IPS DF 19.7 (cell line): ENCODE measurements at places on chromosomes 5 and 9.

GRCh38 chr5:135535820-135536801, at the start of gene NEUROG1:
TSS of gene NEUROG1 (minus strand) at chr5:135535964. CDS start at chr5:135535690, 274 bp downstream.
- no peak for DNase-seq

DNA sequence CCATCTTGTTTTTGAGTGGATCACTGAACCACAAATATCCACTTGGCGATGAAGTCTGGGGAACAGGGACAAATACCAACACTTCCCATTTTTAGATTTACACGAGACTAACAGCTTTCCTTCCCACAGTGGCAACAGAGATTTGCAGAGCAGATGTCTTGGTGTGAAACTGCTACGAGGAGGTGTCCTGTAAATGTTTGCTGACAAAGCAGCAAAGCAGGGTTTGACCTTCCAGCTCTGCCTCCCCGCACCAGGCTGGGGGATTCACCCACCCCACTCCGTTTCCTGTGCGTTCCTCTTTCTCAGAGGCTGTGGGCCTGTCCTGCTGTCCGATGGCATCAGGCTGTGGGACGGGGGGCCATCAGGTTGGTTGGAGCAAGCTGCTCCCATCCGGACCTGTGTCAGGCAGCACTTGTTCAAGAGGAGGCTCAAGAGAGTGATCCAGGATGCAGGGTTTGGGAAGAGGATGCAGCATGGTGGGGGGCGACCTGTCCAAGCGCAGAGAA, 693 bp upstream of the RGS3 start:
- no peak for DNase-seq

- DNase-seq = no peak
These were observed 44.5 kb downstream of the TRIO start for GRCh38 chr5:14187660-14188059.

- DNase-seq = no peak
These were observed 107.0 kb upstream of the PCA3 start for GRCh38 chr9:76657265-76657664.

DNA sequence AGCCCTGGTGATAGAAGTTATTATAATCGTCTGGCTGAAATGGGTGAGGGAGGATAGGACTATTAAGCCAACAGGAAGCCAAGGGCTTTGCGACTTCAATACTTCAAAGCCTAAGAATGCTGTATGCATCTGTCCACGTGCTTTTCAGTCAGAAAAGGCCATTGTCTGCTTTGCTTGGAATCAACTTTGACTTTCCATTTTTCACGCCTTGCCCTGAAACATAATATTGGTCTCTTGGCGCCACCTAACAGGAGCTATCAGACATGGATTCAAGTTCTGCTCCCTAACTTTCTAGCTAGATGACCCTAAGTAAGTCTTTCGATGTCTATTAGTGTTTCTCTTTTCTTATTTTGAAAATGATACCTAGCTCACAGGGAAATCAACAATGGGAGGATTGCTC, 572.6 kb downstream of the TLR4 start:
- no peak for DNase-seq

DNA sequence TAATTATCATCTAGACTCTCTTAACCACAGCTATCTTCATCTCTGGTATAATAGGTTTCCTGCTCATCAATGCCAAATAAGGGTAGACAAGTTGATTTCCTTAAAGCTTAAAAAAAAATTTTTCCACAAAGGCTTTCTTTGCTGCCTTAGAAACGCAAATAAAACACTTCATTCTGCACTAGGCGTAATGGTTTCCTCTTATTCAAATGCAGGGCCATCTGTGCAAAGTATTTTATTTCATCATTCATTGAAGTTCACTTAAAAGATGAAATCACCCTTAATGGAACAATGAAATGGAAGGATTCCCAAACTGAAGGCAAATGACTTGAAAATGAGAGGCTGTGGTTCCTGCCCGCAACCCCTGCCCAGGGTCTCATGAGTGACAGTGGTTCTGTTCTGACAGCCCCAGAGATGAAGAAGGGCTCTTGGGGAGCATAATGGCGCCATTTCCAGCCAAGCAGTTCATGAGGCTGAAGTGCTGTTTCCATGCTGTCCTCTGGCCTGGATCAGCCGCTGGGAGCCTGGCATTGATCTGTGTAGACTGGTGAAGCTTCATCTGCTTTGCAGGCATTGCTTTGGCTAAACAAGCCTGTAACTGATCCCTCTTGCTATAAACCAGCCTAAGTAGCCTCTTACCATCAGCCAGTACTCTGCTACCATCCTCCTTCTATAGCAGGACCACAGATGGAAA, 276.9 kb upstream of the WWC1 start:
- DNase-seq = no peak

- no peak for DNase-seq
These were observed 483 bp downstream of the G3BP1 start for GRCh38 chr5:151772029-151772845.

- no peak for DNase-seq
These were observed 7.0 kb downstream of the NOTCH1 start for GRCh38 chr9:136538599-136539426.

DNA sequence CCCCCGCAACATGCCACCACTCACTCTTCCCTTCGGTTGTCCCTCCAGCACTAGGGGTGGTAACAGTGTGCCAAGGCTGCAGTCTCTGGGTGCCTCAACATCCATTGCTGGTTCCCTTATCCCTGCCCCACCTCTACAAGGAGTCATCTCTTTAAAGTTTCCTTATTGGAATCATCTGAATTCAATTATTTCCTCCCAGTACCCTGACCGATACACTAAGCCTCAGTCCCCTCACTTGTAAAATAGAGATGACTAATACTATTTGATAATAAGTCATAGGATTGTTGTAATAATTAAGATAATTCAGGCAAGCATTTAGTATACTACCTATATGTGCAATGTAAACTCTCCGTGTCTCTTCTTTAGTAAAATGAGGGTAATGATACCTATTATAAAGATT, 352.5 kb downstream of the ENC1 start:
- DNase-seq = no peak

GRCh38 chr9:70679845-70680244, 265.4 kb upstream of the KLF9 start:
- no peak for DNase-seq

DNA sequence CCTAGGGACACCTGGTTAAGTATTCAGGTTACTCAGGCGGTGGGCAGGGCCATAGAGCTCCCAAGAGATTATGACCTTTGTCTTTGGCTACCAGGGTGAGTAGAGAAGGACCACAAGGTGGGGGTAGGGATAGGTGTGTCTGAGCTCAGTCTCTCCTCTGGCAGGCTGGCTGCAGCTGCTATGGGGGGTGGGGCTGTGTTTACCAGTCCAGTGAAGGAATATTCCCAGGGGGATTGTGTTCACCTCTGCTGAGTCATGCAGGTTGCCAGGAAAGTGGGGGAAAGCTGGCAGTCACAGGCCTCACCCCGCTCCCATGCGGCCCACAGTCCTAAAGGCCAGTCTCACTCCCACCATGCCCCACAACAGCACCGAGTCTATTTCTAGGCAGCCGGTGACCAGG, 53.6 kb upstream of the POU5F2 start:
- no peak for DNase-seq

DNA sequence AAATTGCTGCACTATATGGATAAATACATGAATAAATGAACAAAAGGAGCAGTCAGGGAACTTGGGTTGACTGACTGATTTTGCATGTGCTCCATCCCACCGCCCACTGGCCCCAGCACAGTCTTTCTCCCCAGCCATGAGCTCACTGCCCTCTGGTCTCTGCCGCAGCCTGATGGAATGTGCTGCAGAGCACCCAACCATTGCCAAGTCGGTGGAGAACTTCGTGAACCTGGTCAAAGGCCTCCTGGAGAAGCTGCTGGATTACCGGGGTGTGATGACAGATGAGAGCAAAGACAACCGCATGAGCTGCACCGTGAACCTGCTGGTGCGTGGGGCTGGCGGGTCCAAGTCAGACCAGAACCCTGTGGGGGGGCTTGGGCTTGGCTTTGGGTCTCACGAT, 53.9 kb upstream of the INSYN2B start:
- no peak for DNase-seq

DNA sequence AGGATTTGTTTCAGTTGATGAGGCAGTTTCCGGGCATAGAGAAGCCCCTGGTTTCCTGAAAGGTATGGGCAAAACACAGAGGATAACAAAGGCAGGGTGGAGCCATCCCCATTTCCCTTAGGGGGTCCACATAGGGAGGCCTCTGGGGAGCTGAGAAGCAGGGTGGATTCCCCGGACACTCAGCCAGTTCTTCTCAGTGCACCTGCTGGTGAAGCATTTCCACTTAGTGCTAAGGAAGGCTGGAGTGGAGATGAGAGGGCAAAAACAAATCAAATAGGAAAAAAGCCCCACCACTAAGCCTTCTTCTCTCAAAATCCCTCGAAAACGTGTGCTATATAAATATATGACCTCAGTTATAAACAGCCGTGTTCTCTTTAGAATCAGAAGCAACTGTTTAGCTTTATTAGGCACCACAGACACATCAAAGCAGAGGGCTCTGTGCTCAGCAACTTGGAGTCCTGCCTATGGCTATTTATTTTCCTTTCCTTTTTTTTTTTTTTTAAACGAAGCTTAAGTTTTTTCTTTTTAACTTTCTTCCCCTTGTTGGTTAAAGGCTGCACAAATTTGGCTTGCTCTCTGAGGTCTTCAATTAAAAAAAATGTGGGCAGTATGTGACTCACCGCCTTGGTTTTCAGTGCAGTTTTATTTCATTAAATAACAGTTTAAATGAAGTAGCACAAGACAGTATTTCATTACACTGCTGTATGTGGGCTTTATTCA, 67.7 kb downstream of the PRDM6 start:
- no peak for DNase-seq

- DNase-seq = no peak
These were observed 7.8 kb upstream of the MSANTD3 start for GRCh38 chr9:100419166-100419565.

GRCh38 chr9:70135176-70135575, 91.5 kb downstream of the MAMDC2 start:
- no peak for DNase-seq

- no peak for DNase-seq
These were observed 35.6 kb downstream of the DAB2IP start for GRCh38 chr9:121686930-121687541.

DNA sequence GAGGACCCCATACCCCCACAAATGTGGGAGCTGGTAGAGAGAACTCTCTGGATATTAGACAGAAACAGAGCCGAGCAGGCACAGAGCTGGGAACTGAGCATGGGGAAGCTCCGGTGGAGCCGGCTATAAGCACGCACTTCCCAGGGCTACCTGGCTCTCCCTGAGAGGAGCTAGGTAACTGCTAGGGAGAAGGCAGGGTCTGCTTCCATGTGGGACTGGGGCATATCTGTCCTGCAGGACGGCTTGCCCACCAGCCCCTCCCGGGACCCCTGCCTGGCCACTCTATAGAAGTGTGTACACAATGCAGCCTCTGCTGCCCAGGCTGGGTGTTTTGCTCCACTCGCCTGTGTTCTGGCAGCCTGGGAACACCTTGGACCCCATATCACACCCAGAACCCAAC, 1537.0 kb upstream of the CDH9 start:
- DNase-seq = no peak

DNA sequence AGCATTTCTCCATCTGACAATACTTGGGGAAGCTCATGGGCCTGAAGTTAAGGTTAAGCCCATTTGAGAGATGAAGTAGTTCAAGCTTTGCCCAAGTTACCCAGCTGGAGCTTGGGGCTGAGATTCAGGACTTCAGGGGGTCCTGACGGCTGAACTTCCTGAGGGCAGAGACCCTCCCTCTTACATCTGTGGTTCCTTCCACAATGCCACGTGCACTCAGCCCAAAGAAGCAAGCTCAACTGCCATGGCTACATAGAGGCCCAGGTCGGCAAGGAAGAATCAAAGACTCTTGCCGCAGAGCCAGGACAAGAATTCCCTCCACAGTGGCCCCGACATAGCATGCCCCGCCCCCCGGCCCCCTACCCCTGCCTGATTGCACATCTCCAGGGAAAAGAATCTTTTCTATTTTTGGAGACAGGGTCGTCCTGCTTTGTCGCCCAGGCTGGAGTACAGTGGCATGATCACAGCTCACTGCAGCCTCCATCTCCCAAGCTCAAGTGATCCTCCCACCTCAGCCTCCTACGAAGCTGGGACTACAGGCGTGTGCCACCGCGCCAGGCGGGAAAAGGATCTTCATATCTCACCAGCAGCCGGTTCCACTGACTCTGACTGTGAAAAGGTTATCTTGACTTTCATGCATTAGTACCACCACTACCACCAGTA, 9.2 kb downstream of the PHF19 start:
- DNase-seq = no peak

- DNase-seq = no peak
These were observed 116.7 kb upstream of the HAPLN1 start for GRCh38 chr5:83837265-83837907.

DNA sequence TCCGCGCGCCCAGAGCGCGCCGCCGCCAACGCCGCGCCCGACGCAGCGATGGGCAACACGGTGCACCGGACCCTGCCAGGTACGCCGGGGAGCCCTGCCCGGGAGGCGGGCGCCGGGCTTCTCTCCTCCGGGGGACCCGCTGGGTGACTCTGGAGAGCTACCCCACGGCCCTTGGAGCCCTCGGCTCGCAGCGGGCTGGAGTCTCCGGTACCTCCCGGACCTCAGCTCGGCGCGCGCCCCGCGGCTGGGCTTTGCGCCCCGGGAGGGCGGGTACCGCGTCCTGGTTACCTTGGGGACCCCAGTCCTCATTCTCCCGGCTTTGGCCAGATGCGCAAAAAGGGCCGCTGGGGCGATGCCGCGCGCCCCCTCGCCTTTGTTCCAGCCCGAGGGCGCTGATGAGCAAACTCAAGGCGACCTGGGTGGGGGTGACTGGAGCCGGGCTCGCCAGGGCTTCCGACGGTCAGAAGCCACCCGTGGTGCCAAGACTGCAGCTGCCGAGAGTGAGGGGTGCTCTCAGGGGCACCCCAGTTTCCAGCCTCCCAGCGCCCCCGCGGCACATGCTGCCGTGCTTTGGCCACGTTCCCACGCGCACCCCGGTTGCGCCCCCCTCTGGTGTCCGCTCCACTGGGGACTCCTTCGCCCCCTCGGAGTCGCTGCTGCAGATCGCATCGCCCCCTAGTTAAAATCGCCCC, 442 bp downstream of the NEURL1B start:
- no peak for DNase-seq

DNA sequence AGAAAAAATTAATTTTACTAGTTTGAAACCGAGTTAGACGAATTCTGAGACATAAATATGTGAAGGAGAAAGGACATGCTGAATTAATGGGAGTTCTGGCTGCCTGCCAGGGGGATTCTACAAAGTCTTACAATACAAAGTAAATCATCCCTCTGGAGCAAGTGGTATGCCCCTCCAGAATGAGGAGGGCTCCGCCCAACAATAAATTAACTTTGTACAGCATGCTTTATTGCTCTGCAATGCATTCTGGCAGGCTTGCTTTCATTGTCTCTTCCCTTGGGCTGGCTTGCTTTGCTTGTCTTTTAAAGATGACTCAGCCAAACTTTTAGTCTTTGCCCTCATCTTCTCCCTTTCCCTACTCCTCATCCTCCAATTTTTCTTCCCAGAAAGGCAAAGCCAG, 11.7 kb upstream of the PCDHB1 start:
- DNase-seq = no peak

DNA sequence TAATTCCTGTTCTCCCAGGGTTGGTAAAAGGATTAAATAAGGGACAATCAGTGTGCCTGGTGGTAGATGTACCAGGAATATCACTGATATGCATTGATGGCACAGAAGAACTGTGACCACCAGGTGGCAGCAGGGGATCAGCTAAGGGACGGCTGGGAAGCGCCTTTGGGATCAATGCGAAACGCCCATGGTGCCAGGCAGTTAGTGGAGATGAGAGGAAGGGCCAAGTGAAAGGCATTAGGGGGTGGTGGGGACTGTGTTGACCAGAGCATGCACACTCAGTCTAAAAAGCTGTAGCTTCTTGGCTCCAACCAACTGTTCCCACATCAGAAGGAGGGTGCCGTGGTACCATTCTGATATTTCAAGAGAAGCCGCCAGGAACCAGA, 55.6 kb downstream of the ARHGEF37 start:
- DNase-seq = peak; percentile 38

- DNase-seq = no peak
These were observed 3.9 kb downstream of the CSNK1G3 start for GRCh38 chr5:123515904-123516303.
